ENCODE measurements at places on chromosomes 5 and 9.
A peak's percentile ranks its signal among the peaks of the same experiment; 100 is the strongest.

DNA sequence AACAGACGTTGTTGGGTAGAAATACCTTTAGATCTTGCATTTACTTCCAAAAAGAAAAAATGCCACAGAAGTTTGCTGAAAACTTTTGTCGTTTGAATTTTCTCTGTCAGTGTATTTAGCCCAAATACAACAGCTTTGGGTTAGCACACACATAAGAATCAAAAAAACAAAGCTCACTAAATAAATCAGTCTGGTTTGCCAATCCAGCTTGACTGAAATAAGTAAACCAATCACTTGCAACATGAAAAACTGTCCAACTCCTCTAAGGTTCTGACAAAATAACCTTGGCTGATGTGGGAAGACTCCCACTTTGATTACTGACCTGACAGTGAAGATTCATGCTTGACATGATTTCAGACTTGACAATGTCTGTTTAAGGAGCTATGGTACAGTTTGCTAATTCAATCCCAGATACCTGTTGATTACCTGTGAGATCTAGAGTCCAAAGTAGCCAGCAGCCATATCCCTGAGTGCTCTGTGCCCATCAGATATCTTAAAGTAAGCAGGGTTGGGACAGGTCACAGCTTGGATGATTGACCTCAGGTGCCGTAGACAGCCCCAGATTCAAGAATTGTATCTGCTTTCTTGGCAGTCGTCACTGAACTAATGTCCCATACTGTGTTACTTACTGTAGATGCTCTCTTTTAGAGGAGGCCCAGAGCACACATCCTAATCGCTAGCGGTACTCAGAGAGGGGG, 727 bp downstream of the IGIP start:
- DNase-seq, result no peak

GRCh38 chr5:176901260-176902101, 2.3 kb upstream of the HK3 start:
- DNase-seq, result no peak

- DNase-seq, result no peak
These were observed 477.1 kb downstream of the SPATA31A7 start for GRCh38 chr9:61666849-61667371.

- DNase-seq, result peak; percentile 70
These were observed 51.2 kb upstream of the CTSL start for GRCh38 chr9:87674565-87675299.

DNA sequence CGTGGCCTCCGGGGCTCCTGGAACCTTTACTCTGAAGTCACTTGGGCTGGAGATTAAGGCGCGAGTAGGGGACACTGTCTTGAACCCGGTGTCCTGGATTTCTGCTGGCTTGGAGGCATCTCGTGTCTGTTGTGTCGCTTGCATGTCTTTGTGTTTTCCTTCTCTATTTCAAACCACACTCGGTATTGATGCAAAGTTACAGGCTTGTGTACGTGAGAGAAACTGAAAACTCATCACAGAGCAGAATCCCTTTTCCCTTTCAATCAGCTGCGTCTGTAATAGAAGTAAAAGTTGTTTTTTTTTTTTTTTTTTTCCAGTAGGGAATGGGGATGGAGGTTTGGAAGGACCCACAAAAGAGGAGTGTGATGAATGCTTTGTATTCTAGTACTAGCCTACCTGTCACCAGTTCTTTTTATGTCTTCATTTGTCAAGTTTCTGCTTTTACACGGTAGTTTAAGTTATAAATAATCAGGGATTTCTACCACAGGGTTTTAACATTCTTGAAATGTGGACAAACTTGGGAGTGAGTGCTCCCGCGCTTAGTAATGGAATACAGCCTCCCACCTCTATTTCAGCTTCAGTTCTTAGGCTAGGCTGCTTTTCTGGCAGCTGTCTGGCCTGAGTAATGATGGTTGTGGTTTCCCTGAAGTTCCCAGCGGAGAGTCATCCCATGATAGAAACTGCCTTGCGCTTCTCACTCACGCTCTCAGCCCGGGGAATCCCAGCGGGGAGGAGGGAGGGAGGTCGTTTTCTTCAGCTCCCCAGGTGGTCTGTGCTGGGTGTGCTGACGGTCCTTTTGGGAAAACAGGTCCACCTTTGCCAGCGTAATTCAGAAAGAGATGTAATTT, 763 bp downstream of the TJP2 start:
- peak; percentile 94 for DNase-seq

DNA sequence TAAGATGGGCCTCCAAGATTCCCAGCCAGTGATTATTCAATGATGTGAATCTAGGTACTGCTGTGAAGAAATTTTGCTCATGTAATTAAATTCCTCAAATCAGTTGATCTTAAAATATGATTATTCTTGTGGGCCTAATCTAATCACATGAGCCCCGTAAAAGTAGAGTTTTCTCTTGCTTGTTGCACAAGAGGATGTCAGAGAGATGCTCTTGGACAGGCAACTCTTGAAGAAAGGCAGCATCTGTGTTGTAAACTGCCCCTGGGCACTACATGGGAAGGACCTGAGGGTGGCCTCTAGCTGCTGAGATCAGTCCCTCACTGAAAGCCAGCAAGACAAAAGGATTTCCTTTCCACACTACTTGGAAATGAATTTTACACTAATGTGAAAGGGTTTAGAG, 132.9 kb downstream of the TRPM3 start:
- peak; percentile 49 for DNase-seq
